ENCODE measurements at places on chromosomes 2 and 18.

DNA sequence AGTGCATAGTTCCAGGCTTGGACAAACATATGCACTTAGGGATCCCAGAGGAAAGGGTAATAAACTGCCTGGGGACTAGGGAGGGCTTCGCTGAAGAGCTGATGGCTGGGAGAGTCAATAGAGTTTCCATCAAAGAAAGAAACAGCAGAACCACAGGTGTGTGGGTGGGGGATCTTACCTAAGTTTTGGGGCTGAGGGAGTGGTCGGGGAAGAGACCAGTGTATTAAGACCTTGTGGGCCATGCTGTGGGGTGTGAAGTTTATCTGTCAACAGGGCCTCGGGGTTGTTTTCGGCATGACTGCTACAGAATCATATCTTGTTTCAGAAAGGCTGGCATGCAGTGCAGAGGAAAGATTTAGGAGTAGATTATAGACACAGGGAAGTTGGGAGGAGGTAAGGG, 31.2 kb upstream of the GTF2A1L start:
- DNase-seq = no peak

DNA sequence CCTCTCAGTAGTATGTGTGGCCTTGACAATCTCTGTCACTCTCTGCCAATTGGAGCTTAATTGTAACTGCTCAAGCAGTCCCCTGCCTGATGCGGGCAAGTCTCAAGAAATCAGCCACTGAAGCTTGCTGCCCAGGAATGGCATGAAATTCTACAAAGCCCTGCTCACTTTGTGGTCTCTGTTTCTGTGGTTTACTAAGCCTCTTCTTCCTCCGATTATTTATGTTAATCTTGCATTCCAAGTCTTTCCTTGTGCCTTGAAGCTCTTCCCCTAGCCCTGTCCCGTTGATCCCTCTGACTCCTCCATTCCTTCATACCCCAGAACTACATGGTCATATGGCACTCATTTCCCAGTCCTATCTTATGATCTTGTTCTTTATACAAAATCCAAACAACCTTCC, 489.3 kb upstream of the CHST9 start:
- DNase-seq = no peak

GRCh38 chr18:49013291-49013691, 62.5 kb upstream of the SMAD7 start:
- no peak for DNase-seq

GRCh38 chr18:12236934-12237832, 17.0 kb upstream of the CIDEA start:
- peak; percentile 65 for DNase-seq

DNA sequence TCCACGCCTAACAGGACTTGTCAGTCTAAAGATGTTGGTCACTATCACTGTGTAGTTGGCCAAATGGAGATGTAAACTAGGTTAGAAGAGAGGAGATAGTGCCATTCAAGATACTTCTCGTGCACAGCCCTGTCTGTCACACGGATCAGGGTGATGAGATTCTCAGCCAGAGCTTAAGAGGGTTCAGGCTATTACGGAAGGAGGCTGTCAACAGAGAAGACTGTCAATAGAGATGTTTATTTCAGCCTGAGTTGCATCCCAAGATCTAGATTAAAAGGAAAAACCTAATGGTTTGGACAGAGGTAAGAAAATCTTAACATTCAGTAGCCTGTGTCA, 83.4 kb downstream of the AAK1 start:
- no peak for DNase-seq

GRCh38 chr2:239876271-239876947, 148.7 kb downstream of the NDUFA10 start:
- no peak for DNase-seq

- no peak for DNase-seq
Measured at GRCh38 chr18:56139372-56139771, 499.0 kb downstream of the TXNL1 start.

GRCh38 chr2:172449911-172450550, 22.6 kb downstream of the ITGA6 start:
- DNase-seq = no peak

DNA sequence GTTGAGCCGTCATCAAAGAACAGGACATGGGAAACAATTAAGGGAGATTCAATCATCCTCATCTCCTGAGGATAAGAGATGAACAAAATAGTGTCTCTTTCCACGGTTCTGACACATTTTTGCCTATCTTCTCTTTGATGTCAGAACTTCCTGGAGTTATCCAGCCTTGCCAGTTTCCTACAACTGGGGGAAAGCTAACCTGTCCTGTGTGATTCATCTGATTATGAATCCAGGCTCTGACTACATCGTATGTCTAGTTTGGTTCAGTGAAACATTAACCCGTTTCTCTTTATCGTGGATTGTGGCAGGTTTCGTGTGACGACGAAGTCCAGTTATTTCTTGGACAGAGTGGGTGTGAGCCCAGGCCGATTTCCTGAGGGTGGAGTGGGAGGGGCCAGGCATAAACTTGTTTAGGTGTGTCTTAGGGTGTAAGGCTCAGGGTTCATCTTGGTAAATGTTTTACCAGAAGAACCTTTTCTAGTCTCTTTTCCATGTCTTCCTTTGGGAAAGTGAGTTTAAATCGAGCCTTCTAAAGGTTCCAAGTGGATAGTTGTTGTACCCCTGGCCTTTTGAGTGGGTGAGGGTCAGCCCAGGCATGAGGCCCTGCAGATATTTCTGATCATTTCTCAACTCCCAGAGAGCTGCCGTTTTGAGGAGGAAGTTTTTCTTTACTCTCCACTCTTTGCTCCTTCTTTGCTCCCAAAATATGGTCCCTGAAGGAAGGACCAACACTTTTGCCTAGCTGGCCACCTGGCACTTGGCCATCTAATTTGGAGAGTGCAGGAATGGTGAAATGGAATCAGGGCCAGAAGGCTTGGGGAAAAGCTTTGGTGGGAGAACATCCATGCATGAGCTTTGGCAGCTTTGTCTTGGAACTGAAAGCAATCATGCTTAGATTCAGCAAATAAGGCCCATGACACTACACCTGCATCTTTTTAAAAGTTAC, 50.4 kb upstream of the FZD5 start:
- no peak for DNase-seq

GRCh38 chr2:23271230-23271629, 113.7 kb upstream of the KLHL29 start:
- no peak for DNase-seq

- no peak for DNase-seq
Measured at GRCh38 chr2:51981783-51982182, 949.9 kb upstream of the NRXN1 start.

DNA sequence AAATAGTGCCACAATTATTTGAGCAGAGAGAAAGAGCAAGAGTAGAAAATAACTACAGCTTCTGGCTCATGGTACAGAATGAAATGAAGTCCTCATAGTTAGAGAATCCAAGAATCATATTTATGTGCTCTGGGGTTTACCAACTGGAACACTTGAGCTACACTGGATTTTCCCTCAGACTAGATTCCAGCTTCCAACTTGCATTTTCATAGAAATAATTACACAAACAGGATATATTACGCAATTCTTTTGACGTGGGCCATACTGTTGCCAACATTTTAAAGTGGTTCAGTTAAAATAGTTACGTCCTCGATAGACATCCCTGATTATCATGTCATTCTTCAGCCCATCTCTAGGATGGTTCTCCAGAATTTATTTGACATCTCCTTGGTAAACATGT, 129.2 kb downstream of the ETAA1 start:
- DNase-seq = no peak

DNA sequence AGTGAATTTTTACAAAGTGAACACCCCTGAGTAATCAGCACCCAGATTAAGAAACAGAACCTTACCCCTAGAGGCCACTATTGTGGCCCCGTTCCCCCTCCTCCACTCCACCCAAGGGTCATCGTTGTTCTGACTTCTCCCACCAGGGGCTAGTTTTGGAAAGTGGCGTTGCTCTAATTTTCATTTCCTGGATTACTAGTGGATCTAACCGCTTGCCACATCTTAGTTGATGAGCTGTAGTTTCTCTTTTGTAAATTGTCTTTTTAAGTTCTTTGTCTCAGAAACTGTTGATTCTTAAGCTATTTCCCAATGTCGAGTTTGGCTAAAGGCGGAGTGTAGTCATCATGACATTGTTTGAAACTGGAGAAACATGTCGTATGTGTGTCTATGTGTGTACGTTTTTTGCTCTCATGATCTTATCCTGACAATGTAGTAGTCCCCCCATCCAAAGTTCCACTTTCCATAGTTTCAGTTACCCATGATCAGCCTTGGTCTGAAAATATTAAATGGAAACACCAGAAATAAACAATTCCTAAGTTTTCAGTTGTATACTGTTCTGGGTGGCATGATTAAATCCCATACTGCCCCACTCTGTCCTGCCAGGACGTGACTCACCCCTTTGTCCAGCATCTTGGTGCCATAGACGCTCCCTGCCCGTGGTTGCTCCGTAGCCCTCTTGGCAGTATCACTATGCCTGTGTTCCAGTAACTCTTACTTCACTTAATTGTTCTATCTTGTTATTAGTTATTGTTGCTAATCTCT, 71.0 kb upstream of the SP3 start:
- DNase-seq = no peak

- no peak for DNase-seq
Measured at GRCh38 chr18:3340015-3340681, 78.2 kb downstream of the MYL12B start.

DNA sequence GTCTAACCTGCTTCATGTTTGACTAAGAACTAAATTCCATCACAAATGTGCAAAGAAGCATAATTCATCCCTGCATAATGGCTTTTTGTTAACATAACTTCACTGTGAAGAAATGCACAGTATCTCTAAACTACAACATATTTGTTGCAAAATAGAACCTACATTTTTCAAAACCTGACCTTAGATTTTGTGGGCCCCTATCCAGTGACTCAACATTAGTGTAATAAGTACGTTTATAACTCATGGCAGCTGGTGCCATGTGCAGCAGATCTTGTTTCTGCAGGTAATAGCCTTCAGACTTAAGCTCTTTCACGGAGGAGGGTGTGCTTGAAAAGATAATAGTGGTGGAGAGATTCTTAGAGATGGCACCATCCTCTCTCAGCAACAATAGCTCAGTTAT, 28.6 kb upstream of the VWC2L start:
- no peak for DNase-seq

DNA sequence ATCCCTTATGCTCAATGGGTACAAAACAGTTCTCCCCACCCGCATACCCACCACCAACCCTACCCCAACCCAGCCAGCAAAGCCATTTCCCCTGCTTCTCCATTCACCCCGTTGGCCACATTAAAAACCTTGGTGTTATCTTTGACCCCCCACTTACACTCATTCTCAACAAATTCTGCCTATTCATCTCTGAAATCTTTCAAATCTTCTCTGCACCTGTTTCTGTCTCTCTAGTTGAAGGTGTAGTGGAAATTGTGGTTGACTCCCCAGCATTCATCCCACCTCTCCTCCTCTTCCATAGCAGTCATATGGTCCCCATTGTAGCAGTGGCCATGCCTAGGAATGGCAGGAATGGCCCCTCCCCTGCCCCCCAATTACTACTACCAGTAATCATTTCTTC, 20.5 kb upstream of the TET3 start:
- no peak for DNase-seq

- no peak for DNase-seq
Measured at GRCh38 chr2:3981446-3981987, 278.1 kb downstream of the DCDC2C start.

DNA sequence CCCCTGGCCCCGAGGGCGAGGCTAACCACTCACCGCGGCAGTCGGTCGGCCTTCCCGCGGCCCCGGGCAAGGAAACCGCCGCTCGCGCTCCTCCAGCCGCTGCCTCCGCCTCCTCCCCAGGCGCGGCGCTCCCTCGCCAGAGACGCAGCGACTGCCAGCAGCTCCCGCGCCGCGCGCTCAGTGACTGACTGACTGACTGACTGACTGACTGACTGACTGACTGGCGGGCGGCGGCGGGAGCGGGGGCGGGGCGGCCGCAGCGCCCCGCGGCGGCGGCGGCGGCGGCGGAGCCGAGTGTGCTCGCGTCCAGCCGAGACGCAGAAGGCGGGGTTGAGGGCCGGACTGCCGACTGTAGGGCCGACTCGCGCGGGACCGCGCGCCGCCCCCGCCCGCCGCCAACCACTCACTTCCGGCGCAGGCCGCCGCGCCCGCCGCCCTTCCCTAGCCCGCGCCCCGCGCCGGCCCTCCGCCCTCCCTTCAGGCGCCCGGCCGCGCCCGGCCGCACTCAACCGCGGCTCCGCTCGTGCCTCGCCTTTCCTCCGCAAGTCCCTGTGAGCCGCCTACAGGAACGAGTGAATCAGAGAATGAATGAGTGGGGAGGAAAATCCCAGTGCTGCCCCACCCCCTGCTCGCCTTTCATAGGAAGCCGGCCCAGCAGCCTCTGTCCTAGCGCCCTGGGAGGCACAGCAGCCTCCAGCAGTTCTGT, at the start of gene RAPH1:
Gene RAPH1 (minus strand): TSS at position 224 of the 706 bp plus-strand sequence. CDS start 39,948 bp downstream, outside the sequence.
- DNase-seq = peak; percentile 52

- DNase-seq = no peak
Measured at GRCh38 chr2:3849213-3849612, 145.8 kb downstream of the DCDC2C start.

GRCh38 chr18:777021-777420, 35.0 kb downstream of the YES1 start:
- DNase-seq = no peak

GRCh38 chr18:51157215-51157614, 40.3 kb downstream of the MEX3C start:
- no peak for DNase-seq

DNA sequence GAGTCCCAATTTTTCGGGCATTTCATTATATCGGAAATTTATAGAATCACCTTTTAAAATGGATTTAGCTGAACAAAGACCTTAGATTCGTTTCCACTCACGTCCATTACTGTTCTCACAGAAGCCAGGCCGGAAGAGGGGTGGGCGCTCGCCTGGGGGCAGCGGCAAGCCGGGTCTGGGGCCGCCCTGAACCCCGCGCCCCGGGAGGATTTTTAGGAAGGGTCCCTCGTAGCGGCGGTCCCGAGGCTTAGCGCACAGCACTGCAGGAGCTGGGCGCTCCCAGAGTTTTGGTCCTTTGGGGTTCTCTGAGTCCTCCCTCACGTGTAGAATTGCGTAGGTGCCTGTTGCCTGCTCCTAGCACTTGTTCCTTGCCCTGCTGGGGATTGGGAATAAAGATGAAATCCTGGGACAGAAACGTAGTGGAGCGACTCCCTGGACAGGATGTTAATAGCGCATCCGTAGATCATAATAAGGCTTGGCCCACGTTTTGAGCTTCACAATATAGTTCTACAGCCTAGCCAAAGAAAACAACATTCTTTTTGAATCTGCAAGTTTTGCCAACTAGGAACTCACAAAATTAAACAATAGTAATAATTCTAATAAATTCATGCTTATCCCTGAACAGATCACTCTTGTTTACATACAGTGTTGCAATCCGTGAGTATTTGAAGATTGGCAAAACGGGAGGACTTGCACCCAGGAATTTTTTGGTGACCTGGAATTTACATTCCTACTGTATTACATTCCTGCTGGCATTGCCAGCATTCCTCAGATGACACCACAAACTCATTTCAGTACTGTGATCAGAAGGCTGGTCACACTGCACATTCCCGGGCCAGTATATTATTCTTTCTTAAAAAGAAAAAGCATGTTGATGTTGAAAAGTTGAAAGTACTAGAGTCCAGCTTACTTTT, 875 bp downstream of the C18orf63 start:
- DNase-seq = no peak

- no peak for DNase-seq
Measured at GRCh38 chr2:186693446-186693832, 421 bp upstream of the FAM171B start.
